ENCODE measurements at places on chromosomes 2 and 18.

GRCh38 chr18:8424481-8424880 lies 184.8 kb upstream of the RAB12 start:
- DNase-seq, result no peak

GRCh38 chr2:219871351-219871750 lies 243.9 kb downstream of the SLC4A3 start:
- DNase-seq, result no peak

GRCh38 chr2:218075975-218076811 lies 7.1 kb downstream of the RUFY4 start:
- DNase-seq, result no peak

- no peak for DNase-seq
Observed at GRCh38 chr2:205965707-205966106, 120.3 kb downstream of the INO80D start.

DNA sequence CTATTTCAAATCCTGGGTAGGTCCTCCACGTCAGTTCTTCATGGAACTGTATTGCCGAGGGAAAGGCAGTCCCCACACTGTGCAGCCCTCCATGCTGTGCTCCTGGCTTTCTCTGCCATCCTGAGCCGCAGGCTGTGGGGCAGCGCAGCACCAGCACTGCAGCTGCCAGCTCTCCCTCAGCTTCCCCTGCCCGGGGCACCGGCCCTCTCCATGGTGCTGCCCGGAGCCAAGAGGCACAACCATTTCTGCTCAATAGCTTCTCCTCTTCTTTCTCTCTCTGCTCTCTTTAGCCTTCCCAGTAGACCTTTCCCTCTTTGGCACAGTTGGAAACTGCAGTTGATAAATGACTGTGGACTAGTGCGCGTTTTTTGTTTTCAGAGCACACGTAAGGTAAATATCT lies 12.1 kb downstream of the ANKRD23 start:
- no peak for DNase-seq

DNA sequence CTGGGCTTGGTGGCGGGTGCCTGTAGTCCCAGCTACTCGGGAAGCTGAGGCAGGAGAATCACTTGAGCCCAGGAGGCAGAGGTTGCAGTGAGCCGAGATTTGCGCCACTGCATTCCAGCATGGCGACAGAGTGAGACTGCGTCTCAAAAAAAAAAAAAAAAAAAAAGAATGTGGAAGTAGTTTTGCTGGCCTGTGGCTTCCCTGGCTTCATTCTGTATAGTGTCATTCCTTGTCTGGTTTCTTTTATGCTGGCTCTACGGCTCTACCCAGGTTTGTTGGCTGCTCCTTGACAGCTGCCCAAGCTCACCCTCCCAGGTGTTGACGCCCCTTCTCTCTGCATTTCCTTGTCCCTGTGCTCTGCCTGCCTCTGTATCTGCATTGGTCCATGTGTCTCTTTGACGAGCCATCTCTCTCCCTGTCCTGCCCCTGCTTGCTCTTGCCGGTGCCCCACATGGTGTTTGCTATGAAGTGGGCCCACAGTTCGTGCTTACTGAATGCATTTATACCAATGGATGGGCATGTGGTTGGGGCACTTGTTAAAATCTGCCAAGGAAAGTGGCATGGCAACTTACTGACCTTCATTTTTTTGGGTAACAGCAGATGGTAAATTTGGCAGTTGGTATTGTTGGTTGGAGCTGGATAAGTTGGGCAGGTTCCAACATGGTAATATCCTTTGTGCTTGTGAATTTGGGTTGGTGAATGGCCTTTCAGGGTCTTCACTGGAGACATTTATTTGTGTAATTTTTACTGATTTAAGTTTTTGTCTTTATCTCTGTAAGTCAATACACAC lies 113.9 kb downstream of the MAP4K4 start:
- no peak for DNase-seq

- no peak for DNase-seq
Observed at GRCh38 chr18:78732273-78733210, 247.1 kb upstream of the SALL3 start.

DNA sequence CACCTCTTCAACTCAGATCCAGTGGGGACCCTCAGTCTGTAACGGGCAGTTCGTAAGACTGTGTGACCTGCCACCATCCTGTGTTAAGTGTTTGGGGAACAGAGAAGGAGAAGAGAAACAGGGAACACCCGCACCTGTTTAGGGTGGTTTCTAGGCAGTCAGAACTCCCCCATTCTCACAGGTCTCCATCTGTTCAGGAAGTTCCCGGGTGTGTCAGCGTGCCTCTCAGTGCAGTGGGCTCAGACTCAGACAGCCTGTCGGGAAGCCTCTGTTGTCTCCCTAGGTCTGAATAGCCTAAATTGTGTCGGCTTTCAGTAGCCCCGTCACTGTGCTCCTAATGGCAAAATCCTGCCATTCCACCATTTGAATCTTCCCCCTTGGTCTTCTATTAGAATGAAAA lies 256.6 kb downstream of the LOXHD1 start:
- no peak for DNase-seq

- no peak for DNase-seq
Observed at GRCh38 chr2:113260991-113261390, 17.7 kb downstream of the PAX8 start.

DNA sequence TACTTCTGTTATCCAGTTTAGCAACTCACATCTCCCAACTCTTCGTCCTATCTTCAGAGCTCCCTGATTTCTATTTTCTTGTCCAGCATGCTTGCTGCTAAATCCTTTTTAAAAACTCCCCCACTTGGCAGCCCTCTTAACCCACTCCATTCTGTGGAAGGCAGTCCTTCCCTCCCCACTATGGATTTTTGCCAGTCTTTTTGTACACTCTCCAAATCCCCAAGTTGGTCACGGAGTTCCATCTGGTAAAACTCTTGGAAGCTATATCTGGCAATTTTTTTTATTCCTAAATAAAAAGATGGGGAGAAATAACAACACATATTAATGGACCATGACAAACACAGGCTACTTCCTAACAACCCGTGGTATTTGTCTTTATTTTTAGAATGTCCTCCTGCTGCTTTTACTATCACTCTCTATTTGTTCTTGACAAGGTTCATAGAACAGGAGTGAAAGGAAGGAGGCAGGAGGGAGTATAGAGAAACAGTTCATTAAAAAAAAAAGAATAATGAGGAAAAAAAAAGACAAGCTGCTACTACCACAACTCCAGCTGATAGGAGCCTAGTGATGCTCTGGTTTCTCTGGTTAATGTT lies 120.0 kb upstream of the THSD7B start:
- no peak for DNase-seq

- no peak for DNase-seq
Observed at GRCh38 chr2:157438863-157439823, 4.7 kb downstream of the CYTIP start.

DNA sequence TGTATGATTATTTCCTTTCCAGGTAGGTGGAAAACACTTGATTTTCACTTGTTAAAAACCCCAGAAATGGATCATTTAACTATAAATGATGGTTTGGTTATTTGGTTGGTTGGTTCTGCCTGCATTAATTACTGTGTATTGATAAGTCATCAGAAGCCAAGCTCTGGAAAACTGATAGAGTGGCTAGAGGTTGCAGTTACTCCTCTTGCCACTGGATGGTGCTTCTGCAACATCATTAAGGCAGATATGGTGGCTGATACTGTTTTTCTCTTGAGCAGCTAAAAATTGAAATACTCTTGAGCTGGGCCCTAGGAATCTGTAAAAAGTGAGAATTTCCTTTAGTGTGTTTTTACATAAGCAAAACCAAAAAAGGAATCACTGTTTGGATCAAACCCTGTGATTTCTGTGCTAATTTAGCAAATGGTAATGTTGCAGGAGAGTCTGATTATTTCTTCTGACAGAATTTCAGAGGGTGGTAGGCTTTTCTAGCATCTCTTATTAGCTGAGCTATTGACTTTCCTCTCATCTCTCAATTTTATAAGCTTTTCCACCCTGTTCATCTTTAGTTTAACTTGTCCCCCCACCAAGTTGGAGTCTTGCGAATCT lies 54.3 kb downstream of the RAB10 start:
- no peak for DNase-seq

GRCh38 chr2:16002575-16002974 lies 62.2 kb downstream of the MYCN start:
- DNase-seq, result no peak

Data from NCI-H1930 (cell line).